Stimulated activated naive CD8-positive, alpha-beta T cell treated with anti-CD3 and anti-CD28 coated beads, Interleukin-15, Interleukin-2, amounts not matched to agents 100 U/mL and 50 U/mL, for 24 hours (primary cell): ENCODE measurements at places on chromosomes 3 and 15.

DNA sequence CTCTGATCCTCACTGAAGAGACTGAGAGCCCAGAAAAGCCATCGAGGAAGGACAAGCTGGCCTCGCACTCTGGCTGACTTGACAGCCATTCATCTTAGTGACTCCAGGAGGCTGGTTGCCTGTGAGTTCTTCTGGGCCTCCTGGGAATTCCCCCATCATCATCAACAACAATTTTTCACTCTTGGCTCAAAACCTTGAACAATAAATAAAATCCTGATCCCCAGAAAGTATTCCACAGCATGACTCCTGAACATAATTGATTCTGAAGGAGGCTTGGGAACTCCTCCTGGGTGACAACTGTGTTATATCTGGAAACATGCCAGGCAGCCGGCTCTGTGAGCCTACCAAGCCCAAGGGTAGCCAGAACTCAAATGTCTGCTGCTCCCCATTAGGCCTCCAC, 188.6 kb downstream of the SHQ1 start:
- no peak for DNase-seq

DNA sequence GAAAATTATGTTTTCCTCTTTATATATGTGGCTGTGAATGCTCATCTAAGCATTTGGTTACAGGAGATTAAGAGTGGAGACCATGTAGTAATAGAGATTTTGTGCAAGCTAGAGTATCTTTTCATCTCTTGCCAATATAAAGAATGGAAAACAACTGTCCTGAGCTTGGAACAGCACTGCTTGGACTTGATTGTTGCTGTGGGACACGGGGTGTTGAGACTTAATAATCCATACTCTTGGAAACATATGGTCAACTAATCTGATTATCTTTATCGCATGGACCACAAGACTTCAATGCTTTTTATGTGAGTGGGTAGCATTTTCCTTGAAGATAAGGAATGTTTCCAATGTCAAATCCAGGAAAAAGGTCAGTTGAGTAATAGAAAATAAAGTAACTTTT, 806.3 kb downstream of the DIPK2A start:
- DNase-seq, result no peak

DNA sequence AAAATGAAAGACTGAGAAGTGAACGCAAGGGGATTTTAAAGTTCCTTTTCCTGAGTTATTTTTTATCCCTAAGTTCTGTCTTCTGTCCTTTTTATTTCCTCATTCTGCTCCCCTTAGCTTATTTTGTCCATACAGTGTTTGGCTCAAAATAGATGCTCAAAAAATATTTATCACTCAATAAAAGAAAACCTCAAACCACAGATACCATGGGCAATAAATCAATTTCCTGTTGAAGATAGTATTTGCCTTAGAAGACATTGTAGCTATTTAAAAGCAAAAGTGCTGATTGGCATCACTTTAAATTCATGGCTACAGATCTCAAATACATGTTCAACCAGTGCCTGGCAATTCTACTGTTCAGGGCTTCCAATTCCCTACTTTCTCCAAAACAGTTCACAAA, 316.5 kb upstream of the ADAMTS9 start:
- DNase-seq, result no peak

DNA sequence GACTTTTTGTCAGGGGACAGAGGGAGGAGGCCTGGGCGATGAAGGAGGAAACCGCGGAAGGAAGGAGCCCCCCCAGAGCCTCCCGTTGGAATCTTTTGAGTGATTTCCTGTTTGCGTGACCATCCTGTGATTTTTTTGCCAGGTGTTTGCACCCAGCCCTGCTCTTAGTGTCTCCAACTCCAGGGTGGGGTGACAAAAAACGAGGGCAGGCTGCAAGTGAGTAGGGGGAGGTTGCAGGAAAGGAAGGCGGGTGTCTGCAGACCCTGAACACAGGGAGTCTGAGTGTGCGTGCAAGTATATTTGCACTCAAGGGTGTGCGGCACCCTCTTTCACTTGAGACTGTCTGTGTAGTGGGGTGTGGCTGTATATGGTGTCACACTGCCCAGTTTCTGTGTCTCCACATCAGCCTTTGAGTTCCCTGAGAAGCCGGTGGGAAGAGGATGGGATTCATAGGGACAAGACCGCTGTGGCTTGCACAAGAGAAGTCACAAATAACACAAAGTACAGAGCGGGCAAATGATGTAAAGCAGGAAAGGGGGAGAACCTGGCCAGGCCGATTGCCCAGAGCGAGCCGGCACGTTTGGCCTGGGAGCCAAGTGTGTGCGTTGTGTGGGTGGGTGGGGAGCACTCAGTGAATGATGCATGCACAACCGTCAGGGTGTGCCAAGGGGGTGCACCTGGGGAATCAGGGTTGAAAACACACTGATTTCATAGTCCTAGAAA, 6.6 kb downstream of the ISLR2 start:
- DNase-seq, result no peak

DNA sequence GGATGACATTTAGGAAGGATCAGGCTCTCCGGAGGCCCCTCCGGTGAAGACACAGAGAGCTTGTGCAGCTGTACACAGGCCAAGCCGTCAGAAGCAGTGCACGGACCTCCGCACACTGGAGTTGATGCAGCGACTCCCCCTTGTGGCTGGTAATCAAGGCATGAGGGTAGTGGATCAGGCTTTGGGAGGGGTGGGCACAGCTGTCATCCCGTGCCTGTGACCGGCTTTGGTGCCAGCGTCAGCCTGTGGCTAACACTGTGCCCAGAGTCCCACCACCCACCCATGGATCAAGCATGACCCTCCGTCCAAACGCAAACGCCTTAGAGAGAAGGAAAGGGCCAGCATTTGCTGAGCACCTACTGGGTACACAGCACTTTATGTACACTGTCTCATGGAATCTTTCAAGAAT, 8.2 kb upstream of the GRIP2 start:
- peak; percentile 46 for DNase-seq

- DNase-seq, result peak; percentile 38
Observed at GRCh38 chr3:119582178-119582577, 2.9 kb downstream of the ADPRH start.

- no peak for DNase-seq
Observed at GRCh38 chr3:49880581-49881315, 11.0 kb upstream of the CAMKV start.

GRCh38 chr15:80800067-80800466, 20.9 kb downstream of the CEMIP start:
- no peak for DNase-seq

DNA sequence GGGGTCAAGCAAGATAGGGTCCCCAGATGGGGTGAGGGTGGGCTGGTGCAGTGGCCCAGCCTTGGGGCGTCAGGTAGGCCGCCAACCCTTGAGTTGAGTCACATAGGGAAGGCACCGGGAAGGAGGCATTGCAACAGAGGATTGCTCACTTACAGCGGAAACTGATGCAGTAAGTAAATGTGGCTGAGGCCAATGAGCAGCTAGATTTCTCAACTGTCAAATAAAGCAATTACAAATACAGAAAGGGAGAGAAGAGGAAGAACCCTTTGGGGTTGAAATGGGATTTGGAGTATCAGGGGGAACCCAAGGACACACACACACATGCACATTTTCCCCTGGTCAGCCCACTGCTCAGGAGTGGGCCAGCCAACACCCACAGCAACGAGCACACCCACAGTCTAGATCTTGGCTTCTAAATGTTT, 44.0 kb downstream of the CHSY1 start:
- DNase-seq, result no peak
